AML-193 (cell line): ENCODE measurements at places on chromosomes 3 and 15.

DNA sequence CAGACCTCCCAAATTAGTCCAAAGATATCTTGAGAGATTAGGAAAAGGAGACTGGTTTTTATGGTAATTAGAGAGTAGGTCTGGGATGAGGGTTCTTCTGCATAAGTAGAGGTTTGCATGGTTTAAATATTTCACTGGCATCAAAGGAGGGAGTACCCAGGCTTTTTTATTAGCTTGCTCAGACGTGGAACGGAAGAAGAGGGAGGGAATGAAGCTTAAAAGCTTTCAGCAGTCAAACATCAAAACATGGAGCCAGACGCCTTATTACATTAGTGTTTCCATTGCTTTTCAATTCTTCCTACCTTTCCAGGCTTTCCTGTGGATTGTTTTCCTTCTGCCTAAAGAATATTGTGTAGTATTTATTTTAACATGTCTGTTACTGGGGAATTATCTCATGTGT lies 342.1 kb upstream of the SOX2 start:
- DNase-seq, result no peak

GRCh38 chr3:35641331-35641730 lies 2.0 kb downstream of the ARPP21 start:
- DNase-seq, result no peak

DNA sequence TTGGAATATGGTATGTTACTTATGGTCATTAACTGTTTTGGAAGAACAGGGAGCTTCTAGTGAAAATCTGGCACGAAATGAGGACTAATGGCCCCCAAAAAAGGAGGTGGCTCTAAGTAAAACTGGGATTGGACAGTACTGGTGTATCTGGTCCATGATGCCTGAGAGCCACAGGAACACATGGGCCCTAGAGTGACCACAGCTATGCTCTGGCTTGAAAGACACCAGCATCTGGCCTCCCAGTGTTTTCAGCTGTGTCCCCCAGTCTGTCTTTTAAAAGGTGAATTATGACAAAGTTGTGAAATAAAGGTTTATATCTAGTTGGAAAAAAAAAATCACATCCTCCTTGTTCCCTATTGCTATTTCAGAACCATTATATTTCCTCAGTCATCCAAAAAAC lies 64.5 kb downstream of the GSK3B start:
- DNase-seq, result no peak

DNA sequence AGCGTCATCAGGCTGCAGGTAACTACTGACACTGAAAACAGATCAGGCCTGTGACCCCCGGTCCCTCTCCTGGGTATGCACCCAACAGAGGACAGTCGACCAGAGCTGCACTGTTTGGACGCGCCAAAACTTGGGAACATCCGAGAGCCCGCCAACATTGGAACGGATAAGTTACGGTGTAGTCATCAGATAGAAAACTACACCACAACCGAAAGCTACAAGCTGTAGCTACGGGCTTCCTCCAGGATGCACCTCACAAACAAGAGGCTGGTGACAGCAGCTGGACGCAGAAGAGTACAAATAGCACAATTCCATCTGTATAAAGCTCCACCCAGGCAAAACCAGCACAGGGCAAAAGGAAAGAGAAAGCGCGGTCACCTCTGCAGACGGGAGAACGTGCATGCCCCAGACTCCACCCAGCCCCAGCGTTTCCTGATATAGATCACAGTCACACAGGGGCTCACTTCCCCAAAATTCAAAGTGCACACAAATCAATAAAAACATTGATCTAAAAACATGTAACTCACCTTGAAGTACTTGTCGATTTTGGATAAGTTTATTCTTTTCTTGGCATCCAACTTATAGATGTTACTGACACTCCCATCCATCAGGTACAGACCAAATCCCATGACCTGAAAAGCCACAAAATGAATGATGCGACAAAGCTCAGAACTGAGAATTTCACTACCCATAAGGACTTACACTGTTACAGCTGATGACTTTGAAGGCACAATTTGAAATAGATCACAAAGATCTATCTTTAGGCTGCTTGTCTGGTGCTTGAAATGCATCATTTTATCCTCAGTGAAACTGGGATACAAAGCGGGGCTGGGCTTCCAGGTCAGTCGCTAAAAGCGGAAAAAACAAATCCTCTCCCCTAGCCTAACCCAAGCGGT lies 43.3 kb downstream of the CYFIP1 start:
- DNase-seq, result no peak

- DNase-seq, result no peak
These were observed 144.0 kb downstream of the SMAD6 start for GRCh38 chr15:66846031-66846430.

GRCh38 chr3:45480871-45481270 lies 92.5 kb downstream of the LARS2 start:
- no peak for DNase-seq

GRCh38 chr3:118504906-118505305 lies 529.7 kb downstream of the IGSF11 start:
- DNase-seq, result no peak

DNA sequence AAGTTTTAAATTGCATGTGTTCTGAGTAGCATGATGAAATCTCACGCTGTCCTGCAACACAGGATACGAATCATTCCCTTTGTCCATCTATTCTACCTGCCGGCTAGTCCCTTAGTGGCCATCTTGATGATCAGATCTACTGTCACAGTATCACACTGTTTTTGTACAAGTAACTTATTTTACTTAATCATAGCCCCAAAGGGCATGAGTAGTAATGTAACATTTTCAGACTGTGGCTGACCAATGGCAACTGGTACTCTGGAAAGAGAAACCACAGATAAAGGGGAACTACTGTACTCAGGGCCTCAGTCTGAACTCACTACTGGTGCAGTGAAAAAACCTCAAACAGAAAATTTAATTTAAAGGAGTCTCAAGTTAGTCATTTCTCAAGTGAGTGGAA lies 127.3 kb upstream of the MRPL3 start:
- DNase-seq, result peak; percentile 68

- DNase-seq, result peak; percentile 61
These were observed 38.9 kb downstream of the RYK start for GRCh38 chr3:134211797-134212196.

DNA sequence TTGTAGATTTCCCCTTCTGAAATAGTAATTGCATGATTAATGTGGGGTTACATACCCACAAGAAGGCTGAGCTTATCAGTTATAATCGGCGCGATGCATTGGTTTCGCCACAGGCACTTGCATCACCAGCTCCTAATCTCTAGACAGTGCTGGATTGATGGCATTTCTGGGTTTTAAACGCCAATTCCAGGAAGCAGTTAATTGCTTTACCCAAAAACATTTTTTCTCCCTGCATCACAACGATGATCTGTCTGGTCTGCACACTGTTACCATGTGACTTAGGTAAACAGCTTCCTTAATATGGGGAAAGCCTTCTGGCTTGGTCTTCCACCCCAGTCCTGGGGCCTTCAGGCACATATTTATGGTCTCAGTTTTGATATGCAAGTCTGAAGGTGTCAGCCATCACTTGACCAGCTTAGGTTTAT lies 70.0 kb upstream of the HEG1 start:
- DNase-seq, result no peak

DNA sequence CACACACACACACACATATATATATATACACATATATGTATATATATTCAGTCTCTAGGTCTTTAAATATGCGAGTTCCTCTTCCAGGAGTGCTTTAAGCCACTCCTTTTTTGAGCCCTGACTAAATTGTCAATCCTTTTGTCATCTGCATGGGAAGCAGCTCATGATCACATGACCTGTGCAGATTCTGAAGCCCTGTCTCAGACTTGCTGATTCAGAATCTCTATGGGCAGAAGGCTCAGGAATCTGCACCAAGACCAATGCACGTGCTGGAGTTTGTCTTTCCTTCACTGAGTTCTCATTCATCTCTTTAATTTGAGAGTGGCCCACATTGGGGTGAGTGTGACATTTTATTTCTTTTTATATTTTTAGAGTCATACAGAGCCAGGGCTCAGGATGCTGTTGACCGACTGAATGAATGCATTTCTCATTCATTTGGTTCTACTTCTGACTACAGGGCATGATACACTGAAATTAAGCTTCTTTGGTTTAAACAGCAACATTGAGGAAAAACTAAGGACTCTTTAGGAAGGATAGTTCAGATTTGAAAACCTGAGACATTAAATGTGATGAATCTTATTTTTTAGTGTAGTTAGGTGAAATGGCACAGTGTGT lies 307.5 kb downstream of the EDEM1 start:
- no peak for DNase-seq

DNA sequence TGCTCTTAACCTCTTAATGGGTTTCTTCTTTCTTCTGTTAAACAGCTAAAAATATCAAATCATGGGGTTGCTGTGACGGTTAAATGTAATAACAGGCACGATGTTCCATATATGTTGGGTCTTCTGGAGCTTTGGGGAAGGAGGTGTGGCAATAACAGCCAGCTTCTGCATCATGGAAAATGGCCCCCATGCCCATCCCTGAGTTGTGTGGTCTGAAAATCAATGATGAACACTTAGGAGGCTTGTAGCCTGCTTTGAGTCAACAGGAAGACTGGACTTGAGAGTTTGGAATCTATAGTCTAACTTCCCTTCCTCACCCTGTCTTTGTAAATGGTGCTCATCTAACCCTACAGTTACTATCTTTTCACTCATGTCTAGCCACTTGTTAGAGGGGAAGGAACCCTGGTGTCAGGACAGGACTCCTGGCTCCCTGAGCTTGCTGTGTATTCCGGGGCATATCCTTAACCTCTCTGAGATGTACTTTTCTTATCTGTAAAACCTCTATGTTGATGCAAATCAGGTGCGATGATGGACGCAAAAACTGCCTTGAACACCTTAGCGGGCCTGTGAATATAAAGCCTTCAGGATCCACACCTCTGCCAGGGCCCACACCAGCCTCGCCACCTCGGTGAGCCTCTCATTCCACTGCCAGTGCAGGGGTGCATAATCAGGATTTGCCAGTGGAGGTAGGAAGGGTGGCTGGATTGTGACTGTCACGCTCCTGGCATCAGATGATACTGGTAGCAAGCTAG lies 27.5 kb downstream of the SMAD3 start:
- DNase-seq, result no peak

GRCh38 chr3:130243808-130244207 lies 101.7 kb upstream of the COL6A5 start:
- no peak for DNase-seq

- DNase-seq, result no peak
These were observed 224.4 kb downstream of the ZMAT3 start for GRCh38 chr3:178847190-178847589.

DNA sequence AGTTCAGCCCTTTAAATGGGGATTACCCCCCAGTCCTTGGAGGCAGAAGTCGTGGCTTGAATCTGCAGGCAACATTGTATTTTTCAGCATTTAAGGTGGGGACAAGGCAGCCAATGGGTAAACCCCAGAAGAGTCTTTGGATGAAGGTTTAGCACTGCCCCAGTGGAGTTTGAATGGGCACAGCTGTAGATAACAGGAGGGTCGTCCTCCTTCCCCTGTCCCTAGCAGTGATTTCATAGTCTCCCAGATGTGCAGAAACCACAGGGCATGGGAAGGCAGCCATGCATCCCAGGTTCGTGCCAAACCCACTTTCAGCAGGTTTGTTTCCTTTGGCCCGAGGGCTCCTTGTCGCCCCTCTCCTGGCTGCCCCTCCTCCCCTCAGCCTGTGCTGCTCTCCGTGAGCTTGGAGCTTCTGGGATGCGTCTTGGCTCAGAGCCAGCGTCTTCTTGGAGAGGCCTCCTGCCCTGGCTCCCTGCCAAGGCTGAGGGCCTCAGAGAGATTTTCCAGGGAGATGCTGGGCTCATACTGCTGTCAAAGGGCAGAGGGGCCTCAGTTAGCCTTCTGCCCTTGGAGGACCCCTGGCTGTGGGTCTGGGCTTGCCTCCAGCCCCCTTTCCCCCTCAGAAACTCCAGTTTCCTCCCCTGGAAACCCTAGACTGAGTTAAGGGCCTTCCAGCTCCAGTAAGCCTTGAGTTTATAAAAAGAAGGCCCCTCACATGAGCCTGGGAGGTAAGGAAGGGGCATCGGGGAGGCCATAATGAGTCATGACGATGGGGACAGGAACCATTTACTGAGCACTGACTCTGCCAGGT lies 48.9 kb upstream of the POLG start:
- DNase-seq, result no peak

- DNase-seq, result no peak
These were observed 210.5 kb downstream of the FOXP1 start for GRCh38 chr3:71372911-71373637.

GRCh38 chr15:89186803-89187202 lies 34.6 kb downstream of the RLBP1 start:
- no peak for DNase-seq
